ENCODE measurements at places on chromosomes 7 and 10. TPM values are rescaled to one million over a fixed set of nuclear protein-coding genes. Genes with fewer than 3 reads are reported as not detected.

Gene LIPK
- total RNA-seq, result not detected

Gene TAS2R16
- total RNA-seq, result not detected

Gene NUTM2E
- not detected for total RNA-seq

- DNase-seq, result no peak
These were observed 183.5 kb upstream of the PHYHIPL start for GRCh38 chr10:58992830-58993460.

DNA sequence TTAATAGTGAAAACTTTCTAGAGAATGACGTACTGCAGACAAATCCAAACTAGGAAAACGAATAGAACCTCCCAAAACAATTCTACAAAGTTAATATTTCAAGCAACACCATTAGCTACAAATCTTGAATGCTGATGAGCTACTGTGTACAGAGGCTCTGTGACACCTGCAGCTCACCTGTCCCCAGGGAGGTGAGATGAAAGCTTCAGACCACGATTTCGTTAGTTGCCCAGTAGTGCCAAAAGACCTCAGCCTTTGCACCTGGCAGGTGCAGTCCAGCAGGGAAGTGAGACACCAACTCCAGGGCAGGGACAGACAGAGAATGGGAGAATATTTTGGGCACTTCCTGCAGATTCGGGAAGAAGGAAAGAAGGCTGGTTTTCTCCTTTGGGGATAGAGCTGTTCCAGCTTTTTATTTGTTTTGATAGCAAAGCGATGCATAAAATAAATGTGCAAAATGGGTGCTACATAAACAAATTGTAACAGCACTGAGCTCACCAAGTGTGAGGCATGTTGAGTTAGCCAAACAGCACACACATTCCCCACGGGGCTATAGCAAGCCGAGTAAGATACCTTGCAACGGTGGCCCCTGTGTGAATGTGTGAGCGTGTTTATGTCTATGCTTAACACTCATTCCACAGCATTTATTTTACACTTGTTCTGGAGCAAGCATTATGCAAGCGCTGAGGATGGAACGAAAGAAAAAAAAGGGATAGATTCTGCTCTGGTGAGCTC is 1024.8 kb upstream of the AUTS2 start:
- no peak for DNase-seq

DNA sequence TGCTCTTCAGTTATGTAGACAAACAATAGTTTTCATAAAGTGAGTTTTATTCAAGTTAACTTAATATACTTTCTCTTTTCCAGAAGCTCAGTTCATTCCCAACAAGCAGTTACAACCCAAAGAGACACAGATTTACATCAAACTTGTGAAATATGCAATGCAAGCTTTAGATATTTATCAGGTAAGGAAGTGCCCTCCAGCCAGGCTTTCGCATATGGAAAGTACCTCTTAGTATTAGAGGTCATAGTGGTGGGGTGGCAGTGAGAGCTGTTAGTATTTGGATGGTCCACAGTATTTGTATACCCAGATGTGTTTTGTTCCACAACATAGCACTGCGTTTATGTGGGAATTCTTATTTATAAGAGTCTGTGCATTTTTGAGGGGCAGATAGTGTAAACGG is 32.1 kb downstream of the TRRAP start:
- DNase-seq, result no peak

Measured in RPMI7951 (cell line).